ENCODE measurements at places on chromosomes 6 and 20.
A peak's percentile ranks its signal among the peaks of the same experiment; 100 is the strongest.

DNA sequence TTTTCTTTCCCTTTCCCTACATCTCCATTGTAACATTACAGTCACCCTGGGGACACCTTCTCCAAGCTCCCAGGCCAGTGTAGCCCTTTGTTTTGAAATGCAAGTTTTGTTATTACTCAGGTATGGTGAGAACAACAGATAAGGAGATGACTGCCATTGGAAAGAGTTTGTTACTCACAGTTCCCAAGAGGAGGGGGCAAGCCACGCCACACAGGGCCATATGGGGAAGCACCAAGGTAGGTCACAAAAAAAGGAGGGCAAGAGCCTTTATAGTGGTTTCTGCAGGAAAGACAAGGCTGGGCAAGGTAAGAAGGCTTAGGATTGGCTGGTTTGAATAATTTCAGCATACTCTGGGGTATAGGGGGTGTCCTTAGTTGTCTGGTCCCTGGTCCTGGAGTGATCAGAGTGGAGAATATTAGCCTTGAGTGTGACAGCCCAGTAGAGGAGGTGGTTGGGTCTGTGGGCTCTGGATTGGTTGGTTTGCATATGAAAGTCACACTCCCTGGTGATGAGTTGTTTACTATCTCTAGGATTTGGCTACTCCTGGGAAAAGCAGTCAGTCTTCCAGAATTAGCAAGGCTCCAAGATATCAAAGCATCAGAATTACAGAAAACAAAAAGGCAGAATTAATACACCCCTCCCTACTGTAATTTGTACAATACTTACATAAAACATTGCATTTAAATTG is 33.1 kb upstream of the SMLR1 start:
- no peak for DNase-seq

DNA sequence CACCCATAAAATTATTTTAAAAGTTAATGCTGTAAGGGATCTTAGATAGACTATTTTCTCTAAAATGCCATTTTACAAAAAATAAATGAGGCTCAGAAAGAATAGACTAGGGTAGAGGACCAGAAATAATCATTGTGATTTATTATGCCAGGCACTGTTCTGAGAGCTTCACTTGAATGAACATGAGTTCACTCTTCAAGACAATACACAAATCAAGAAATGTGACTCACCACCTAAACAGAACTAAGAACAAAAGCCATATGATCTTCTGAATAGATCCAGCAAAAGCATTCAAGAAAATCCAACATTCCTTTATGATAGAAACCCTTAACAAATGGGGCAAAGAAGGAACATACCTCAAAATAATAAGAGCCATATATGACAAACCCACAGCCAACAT is 582.0 kb downstream of the PKHD1 start:
- DNase-seq: no peak

DNA sequence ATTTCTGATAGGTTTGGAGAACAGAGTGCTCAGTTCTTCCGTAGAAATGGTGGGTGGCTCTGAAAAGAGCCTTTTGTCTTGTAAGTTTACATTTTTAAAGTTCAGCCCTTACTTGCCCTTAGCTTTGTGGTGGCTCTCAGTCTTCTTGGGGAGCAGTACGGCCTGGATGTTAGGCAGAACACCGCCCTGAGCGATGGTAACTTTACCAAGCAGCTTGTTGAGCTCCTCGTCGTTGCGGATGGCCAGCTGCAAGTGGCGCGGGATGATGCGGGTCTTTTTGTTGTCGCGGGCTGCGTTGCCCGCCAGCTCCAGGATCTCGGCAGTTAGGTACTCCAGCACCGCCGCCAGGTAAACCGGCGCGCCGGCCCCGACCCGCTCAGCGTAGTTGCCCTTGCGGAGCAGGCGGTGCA is 19.5 kb downstream of the OR2B2 start:
- no peak for DNase-seq

- no peak for DNase-seq
Observed at GRCh38 chr20:8602389-8603116, 466.3 kb upstream of the PLCB4 start.

DNA sequence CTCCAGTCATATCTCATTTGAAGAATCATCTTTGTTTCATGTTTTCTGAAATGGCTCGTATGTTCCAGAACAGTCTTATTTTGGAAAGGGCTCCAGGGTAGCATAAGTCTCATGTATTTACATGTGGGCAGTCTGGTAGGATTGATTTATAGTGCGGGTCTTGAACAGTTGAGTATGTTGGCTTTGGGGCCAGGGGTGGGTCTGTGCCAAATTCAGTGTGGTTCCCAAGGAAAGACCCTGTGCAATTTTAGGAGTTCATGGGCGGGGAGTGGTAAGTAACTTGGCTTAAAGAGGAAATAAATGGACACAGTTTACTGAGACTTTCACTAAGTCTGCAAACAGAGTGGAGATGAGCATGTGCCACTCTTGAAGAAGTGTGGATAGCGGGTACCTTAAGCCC is 7.7 kb downstream of the FNDC1 start:
- DNase-seq: no peak

- no peak for DNase-seq
Observed at GRCh38 chr20:25418776-25419175, 11.3 kb downstream of the GINS1 start.

- no peak for DNase-seq
Observed at GRCh38 chr6:24933868-24934401, 1.8 kb downstream of the RIPOR2 start.

DNA sequence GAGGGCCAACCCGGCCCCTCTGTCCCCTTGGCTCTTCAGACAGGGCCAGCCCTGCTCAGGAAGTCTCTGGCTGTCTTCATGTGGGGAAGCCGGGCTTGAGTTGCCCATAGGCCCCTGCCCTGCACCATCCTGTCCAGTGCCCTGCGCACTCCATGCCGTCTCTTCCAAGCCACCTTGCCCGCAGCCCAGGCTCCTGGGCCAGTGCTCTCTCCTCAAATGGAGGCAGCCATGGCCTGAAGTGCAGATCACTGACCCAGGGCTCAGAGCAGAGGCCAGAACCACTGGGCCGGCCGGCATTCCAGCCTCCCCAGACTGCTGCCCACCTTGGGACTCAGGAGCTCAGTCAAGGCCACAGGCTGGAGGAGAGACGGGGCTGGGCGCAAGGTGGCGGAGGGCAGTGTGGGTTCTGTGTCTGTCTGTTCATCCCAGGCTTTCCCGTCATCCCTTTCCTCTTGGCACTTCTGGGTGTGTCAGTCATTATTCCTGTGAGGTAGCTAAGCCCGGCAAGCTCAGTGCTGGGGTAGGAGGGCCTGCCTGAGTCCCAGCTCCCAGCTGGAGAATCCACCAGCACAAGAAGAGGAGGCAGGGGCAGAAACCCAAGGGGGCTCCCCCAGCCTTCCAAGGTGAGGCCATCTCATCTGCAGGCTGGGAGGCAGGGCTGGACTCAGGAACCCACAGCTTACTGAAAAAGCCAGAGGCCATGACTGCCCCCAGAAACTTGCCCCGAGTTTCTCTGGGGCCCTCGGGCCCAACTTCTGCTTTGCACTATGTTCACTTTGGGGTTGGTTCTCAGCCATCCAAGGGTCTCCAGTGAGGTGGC is 22.4 kb downstream of the SDCBP2 start:
- no peak for DNase-seq

GRCh38 chr6:130188207-130188899 is 34.4 kb downstream of the SAMD3 start:
- no peak for DNase-seq

GRCh38 chr6:154738551-154738961 is 5.3 kb downstream of the SCAF8 start:
- no peak for DNase-seq

DNA sequence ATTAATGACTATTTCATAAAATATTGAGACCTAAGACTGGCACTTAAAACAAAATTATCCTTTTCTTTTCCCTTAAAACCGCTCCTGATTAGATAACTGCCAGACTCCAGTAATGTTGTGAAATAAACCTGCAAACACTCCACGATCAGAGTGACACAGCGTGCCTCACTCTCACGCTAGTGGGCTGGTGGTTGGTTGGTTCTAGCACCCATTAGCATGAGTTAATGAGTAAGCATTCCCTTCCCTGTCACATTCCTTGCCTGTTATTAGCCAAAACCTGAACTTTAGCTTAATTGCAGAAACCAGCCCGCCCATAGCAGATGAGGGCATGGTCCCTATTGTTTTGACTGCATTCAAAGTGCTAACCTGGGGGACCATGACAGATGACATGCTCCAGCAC is 193.4 kb downstream of the CD83 start:
- DNase-seq: no peak

DNA sequence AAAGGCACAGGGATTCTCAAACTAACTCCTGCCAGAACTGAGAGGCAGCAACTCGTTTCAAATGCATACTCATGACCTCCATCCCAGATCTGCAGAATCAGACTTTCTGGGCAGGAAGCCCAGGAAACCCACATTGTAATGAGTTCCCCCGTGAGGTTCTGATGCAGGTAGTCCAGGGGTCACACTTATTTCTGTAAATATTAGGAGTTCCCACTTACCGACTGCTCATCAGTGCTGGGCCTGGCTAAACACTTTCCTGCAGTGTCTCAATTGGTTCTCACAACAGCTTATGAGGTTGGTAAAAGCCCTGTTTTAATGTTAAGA is 11.6 kb downstream of the DUSP15 start:
- no peak for DNase-seq

DNA sequence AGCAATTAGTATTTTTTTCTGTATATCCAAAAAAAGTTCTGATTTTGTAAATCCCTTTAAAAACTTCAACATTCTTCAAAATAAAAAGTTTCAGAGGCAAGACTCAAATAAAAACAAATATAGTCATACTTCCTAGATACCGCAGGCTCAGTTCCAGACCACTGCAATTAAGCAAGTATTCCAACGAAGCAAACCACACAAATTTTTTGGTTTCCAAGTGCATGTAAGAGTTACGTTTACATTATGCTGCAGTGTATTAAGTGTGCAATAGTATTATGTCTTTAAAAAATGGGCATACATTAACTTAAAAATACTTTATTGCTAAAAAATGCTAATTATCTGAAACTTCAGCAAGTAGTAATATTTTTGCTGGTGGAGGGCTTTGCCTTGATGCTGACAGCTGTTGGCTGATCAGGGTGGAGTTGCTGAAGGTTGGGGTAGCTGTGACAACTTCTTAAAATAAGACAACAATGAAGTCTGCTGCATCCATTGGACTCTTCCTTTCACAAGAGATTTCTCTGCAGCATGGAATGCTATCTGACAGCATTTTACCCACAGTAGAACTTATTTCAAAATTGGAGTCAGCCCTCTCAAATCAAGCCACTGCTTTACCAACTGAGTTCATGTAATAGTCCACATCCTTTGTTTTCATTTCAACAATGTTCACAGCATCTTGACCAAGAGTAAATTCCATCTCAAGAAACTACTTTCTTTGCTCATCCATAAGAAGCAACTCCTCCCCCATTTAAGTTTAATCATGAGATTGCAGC is 46.0 kb downstream of the PHIP start:
- peak; percentile 36 for DNase-seq

- DNase-seq: peak; percentile 7
Observed at GRCh38 chr6:72140795-72141194, 254.4 kb downstream of the RIMS1 start.

DNA sequence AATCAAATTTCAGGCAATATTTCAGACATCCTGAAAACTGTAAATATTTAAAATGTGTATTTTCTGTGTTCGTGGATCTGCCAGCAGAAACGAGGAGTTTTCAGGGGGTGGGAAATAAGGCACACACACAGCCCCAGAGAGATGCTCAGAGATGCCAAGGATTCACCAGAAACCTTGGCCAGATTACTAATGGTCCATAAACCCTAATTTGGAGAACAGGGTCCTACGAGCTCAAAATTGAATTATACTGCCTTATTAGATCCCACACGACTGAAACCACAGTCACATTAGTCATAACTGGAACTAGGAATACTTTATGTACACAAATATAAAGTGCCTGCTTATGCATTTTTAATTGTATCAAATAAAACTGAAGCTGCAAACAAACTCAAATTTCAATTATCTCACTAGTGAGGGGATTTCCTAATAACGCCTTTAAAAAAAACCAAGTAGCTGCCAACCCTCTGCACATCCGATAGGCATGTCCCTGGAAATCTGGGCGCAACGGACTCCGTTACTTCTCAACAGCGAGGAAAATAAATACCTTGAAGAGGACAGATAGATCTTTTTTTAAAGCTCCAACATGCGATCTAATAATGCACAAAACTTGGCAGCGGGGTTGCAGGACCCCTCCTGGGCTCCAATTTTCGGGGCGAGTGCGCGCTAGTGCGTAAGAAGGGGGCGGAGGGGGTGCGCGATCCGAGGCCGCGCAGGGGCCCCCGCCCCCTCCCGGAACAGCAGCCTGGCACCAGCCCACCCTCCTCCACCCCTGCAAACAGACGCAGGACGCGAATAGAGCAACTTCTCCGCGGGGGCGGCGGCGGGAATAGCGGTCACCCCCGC is 897 bp downstream of the CHD6 start:
- peak; percentile 30 for DNase-seq

DNA sequence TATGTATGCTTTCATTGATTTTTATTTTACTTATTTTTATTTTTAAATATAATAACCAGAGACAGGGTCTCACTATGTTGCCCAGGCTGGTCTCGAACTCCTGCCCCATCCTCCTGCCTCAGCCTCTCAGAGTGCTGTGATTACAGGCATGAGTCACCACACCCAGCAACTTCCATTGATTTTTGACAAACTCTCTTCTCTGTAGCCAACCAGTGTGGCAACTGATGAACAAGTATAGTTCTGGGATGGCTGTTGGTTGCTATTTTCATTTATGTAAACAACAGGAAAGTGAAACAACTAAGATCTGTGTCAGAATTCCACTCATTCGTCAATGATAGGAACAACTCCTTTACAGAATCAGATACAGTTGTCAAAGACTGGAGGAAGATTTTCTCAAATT is 356.7 kb upstream of the JARID2 start:
- no peak for DNase-seq

GRCh38 chr20:9660236-9660868 is 146.0 kb downstream of the LAMP5 start:
- DNase-seq: no peak

- no peak for DNase-seq
Observed at GRCh38 chr6:31170987-31171671, 647 bp upstream of the POU5F1 start.

- no peak for DNase-seq
Observed at GRCh38 chr20:4798010-4798409, 76.3 kb downstream of the PRND start.

DNA sequence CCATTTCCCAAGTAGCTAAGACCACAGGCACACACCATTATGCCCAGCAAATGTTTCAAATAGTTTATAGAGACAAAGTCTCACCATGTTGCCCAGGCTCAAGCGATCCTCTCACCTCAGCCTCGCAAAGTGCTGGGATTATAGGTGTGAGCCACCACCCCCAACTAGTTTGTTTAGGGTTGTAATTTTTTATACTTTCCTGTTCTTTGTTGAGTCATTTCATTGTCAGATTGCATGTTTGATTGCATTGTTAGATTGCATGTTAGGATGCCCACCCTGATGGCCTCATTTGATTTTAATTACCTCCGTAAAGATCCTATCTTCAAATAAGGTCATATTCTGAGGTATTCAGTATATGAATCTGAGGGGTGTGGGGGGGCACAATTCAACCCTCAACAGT is 73.3 kb upstream of the SASH1 start:
- DNase-seq: no peak
